ENCODE measurements at places on chromosomes 3 and 15.

DNA sequence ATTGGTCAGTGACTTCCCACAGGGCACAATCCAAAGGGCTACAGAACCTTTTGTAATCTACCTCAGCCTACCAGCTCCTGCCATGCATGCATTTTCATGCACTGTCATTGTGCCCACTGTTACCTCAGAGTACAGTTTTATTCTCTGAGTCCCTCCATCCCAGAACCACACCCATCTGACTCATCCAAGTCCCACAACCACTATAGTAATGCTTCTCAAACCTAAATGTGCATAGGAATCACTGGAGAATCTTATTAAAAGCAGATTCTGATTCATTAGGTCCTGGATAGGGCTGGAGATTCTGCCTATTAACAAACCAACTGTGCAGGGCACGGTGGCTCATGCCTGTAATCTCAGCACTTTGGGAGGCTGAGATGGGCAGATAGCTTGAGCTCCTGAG, 3.7 kb upstream of the B3GALNT1 start:
- DNase-seq: no peak

GRCh38 chr15:39140060-39140604, 440.7 kb upstream of the THBS1 start:
- no peak for DNase-seq

GRCh38 chr3:177758126-177758525, 560.8 kb upstream of the TBL1XR1 start:
- no peak for DNase-seq

DNA sequence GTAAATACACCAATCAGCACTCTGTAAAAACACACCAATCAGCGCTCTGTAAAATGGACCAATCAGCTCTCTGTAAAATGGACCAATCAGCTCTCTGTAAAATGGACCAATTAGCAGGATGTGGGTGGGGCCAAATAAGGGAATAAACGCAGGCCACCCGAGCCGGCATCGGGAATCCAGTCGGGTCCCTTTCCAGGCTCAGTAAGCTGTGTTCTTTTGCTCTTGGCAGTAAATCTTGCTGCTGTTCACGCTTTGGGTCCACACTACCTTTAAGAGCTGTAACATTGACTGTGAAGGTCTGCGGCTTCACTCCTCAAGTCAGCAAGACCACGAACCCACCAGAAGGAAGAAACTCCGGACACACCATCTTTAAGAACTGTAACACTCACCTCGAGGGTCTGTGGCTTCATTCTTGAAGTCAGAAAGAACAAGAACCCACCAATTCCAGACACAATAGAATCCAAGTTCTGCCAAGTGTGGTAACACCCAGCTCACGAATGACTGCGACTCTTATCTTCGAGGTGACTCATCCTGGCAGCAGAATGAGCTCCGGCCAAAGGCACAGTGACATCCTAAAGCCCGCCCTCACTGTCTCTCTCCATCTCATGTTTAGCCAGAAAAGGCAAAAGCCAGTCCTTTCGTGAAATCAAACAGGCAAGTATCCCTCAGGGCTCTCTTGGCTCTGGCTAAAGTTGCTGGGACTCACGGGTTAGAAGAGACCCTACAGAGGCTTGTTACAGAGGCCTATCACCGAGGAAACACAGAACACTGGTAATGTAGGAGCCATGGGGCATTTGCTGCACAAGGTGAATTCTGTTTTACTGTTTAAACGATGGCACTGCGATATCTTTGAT, 155.2 kb downstream of the FAM43A start:
- DNase-seq: no peak
